ENCODE measurements at places on chromosomes 1 and 21.

DNA sequence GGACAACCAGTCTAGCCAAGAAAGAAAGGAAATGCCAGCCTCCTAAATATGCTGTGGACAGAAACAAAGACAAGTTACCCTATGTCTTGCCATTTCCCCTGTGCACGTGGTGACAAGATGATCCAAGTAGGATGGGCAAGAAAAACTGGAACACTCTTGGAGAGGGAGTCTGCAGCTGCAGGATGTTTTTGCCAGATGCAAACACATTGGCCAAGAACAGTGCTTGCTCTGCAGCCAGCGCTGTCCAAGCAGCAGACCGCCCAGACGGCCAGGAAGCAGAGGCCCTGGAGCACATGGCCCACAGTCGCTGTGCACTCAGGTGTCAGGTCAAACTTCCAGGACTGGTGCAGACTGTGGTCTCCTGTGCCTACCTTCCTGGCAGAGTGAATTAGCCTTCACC lies 189.3 kb downstream of the SLC35F3 start:
- no peak for DNase-seq

DNA sequence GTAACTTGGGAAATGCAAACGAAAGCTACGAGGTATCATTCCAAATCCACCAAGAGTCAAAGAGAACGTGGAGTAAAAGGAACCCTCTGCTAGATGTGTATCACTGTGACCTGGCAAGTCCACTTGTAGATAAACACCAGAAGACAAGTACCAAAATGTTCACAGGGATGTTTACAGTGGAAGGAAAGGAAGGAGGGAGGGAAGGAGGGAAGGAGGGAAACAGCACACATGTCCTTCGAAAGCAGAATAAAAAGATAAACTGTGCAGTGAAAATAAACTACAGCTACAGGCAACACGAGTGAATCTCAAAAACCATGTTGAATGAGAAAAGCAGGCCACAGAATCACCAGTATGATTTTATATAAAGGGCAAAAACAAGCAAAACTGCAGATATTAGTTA lies 59.9 kb downstream of the TP53BP2 start:
- DNase-seq: no peak

GRCh38 chr21:40152476-40152875 lies 285.2 kb downstream of the PCP4 start:
- DNase-seq: no peak

DNA sequence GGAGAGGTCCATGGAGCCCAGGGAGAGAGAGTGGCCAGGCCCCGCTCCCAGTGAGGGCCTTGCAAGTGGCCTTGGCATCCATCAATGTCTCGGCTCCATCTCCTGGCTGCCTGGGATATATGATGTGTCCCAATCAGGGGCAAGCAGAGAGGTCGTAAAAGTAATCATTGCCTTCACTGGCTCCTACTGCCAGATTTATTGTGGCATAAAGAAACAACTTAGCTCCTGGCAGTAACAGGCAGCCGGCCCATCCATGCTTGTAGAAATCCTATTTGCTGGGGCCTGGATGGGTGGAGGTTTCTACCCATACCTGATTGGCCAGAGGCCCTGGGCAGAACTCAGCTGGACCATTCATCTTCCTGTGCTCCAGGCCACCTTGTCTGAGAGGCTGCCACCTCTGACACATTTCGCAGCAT lies 272.6 kb downstream of the MATN1 start:
- DNase-seq: no peak

DNA sequence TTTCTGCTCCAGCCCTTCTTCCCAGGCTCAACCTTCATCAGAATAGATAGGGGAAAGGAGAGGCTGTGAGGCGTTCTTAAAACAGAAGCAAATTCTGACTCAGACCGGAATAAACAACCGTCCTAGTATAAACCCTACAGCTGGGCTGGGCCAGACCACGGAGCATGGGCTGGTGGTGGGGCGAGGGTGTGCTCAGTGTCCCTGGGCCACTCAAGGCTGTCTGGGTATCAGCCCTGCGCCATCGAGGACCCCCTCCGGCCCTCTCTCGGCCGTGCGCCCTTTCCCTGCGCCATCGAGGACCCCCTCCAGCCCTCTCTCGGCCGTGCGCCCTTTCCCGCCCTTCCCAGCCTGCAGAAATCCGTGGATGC lies 36.0 kb downstream of the CAPN2 start:
- DNase-seq: no peak

GRCh38 chr21:25080141-25080540 lies 527.1 kb downstream of the MRPL39 start:
- DNase-seq: no peak

DNA sequence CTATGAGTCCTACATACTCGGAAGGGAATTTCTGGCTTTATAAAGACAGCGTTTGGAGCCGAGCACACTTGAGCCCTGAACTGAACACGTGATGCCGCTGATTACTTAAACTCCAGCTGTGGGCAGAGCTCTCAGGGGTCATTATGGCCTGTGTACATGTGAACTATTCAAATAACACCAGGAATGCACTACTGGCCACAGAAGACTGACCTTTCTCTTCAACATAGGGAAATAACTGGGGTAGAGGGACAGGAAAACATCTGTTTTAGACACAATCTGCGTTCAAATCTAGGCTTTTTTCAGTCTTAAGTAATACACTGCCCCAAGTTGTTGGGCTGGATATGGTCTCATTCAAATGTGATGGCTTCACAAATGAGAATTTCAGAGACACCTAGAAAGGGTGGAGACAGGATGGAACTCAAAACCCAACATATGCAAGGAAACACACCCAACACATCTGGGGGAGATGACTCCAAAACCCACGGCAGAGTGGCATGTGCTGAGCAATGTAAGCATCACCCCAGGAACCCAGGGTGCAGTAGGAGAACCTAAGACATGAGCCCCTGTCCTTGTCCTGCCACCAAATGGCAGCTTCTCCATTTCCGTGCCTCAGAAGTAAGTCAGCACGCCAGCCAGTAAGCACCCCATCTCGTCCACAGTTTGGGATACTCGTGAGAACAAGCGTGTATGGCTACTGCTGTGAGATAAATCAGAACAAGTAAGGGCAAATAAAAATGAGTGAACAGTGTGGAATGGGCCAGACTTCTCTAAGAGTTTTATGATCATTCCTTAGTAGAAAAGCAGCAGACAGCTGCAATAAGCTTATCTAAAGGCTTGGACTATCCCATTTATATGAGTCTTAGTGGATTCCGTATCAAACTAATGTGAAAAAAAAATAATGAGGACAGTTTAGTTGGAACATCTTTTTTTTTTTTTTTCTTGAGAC lies 24.9 kb downstream of the NID1 start:
- no peak for DNase-seq

DNA sequence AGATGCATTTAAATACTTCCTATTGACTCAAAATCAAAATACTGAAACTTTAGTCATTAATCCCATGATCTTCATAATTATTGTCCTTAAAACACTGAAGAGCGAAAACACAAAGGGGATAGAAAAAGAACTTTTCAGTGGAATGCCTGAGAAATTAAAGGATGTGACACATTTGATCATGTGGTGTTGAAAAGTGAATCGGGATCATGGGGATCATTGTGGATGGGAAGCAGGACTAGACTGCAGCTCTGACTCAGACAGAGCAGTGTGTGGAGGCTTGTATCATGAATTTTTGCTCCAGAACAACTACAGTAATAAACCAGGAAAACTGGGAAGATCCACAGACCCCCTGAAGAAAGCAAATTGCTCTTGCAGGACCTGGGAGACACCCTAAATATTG lies 161.1 kb upstream of the CXADR start:
- DNase-seq: no peak

DNA sequence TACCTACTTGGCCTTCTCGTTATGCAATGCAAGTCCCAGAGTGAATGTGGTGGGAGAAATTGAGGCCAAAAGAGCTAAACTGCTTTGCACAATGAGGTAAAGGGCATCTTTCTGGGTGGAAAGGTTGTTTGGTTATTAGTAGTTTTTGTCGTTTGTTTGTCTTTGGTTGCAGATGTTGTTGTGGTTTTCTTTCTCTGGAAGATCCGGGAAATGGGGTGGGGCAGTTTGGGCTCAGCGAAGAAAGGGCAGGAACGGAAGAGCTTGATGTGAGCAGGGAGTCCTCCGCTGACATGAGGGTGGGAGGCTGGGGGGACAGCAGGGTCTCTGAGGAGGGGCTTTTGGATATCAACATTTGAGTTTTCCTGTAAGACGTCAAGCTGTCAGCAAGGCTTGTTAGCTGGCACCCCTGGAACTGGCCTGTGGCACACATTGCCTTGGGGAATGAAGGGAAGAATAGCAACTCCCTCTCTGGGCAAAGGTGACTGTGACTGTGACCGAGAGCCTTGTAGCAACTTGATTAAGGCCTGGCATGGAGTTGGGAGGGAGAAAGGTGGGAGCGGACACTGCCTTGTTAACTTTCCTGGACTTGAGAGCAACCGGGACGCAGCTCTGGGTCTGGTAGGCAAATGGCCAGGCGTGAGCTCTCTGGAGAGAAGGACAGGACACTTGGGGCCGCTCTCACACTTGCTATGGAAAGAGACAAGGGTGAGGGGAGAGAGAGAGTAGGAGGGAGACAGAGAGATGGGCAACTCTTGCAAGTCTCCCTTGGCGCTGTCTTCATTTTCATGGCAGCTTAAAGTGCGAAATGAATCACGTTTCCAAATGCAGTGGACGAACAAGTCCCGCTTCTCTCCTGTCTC lies 15.4 kb upstream of the OPRD1 start:
- no peak for DNase-seq

DNA sequence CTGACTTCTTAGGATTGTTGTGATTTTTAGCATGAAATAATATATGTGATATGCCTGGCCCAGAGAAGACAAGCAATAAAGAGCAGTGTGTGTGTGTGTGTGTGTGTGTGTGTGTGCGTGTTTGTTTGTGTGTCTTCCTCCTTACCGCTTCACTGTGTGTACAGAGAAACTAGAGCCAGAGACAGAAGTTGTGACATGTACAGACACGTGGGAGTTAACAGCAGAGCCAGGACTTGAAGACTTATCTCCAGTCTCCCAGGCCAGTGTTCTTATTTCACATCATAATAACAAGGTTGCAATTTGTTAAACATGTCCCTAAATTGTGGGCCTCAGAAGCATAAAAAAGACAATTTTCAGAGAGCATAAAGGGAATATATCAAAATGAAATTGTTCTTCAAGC lies 192.0 kb upstream of the JUN start:
- no peak for DNase-seq

- no peak for DNase-seq
These were observed 27.6 kb downstream of the CYP2J2 start for GRCh38 chr1:59898927-59899326.

- no peak for DNase-seq
These were observed 2.6 kb downstream of the LRRC8B start for GRCh38 chr1:89527256-89527655.

DNA sequence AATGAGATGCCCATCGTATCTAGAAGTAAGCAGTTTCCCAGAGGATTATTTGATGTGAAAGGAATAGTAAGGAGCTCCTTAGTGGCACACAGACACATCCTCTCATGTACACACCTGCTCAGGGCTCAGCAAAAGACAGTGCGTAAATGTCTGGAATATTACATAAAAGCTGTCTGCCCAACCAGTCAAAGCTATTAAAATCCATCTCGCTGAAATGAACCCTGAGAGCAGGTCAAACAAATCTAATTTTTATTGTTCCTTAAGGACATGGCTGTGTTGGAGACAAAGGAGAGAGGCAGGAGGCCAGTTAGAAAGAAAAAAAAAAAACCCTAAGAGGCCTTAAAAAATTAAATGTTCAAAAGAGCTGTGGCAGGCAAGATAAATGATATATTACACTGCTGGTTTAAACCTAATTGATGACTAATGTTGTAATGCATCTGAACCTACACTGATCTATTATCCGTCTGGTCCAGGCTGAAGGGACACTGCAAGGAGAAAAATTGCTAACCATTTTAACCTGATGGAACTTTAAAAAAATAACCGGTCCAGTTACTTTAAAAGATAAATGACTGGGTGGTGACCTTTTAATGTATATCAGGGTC lies 58.5 kb upstream of the FGGY start:
- no peak for DNase-seq

- no peak for DNase-seq
These were observed 206.2 kb downstream of the SMYD3 start for GRCh38 chr1:246300626-246301549.

GRCh38 chr1:243710467-243710866 lies 139.6 kb downstream of the AKT3 start:
- no peak for DNase-seq

DNA sequence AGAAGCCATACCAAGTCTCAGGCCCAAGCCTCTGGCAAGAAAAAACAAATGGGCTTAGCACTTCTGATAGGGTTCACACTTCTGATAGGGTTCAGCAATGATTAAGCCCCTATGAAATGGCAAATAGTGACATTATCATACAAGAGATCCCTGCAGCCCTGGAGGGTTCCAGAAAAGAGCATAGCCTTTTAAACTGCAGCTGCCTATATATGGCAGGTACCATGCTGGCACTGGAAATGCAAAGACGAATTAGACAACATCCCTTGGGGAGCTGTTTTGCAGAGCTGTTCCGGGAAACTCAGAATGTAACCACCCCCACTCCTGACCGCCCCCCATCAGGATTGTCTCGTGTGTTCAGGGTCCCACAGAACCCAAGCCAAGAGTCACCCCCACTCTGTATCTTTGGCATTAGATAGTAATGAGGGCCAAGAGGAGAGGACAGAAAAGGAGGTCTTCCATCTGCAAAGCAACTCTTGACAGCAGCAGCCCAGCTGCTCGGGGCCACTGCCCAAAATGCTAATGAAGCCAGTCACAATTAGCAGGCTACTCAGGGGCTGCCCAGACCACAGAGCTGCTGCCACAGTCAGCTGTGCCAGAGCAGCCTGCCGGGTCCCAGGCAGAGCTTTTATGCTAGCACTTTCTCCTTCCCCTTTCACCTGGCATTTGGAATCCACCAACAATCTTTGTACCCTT lies 50.9 kb downstream of the ITPKB start:
- DNase-seq: no peak

DNA sequence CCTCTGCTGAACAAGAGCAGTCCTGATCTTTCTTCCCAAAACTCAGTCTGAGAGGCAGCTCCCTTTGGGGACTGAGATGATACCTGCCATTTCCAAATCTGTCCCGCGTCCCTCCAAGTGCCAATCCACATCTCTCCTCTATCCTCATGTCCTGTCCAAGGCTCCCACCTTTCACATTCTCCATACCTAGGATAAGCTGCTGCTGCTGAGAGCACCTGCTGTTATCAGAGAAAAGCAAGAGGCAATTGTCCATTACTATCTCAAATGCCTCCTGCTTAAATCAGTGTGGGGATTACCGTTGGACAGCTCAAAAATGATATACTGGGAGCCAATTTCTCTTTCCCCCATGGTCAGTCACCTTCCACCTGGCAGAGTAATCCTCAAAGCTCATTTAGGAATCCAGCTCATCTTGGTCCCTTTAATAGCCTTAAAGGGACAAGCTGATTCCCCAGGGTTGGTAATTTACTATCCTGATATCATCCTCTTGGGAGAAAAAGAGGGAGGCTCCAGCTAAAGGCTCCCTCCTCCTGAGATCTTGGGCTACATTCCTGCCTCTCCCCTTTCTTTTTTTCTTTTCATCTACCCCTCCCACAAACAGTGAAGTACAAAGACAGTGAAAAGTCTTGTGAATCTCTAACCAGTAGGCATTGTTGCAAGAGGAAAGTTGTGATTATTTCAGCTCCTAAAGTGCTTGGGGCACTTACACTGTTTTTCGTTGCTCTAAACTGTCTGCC lies 278.1 kb upstream of the CAMK1G start:
- no peak for DNase-seq

GRCh38 chr21:45304945-45305344 lies 17.2 kb upstream of the POFUT2 start:
- no peak for DNase-seq

Data from CD4-positive, alpha-beta T cell treated with Interleukin-15 for 1 hour (primary cell).